Neural crest cell (in vitro differentiated cells): ENCODE measurements at places on chromosomes 4 and X. TPM values are rescaled to one million over a fixed set of nuclear protein-coding genes. Genes with fewer than 3 reads are reported as not detected.

DNA sequence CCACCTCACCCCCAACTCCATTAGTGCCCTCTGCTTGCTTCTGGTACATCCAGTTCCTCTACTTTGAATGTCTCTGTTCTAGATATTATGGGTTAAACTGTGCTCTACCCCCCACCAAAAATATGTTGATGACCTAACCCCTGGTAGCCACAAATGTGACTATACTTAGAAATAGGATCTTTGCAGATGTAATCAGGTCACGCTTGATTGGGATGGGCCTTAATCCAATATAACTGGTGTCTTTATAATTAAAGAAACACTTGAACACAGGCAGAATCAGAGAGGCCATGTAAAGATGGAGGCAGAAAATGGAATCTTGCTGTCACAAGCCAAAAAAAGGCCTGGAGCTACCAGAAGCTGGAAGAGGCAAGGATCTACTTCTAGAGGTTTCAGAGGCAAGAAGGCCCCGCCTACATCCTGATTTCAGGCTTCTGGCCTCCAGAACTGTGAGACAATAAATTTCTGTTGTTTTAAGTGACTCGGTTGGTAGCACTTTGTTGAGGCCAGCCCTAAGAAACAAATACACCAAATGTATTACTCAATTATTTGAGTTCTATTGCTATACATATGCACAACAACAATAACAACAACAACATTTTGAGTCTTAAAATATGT lies 220.0 kb downstream of the PPP3CA start:
- DNase-seq, result no peak

- no peak for DNase-seq
These were observed 210.0 kb downstream of the HS3ST1 start for GRCh38 chr4:11218692-11219091.

TAF7L gene
- 0.19 TPM in 1 of 2 replicates, not detected in the other for total RNA-seq

GRIA3 gene
- 1.4 and 2.2 TPM in 2 replicates for total RNA-seq

GRCh38 chr4:83272900-83273299 lies 11.7 kb downstream of the COQ2 start:
- no peak for DNase-seq

- no peak for DNase-seq
These were observed 111.7 kb upstream of the RPS6KA3 start for GRCh38 chrX:20378233-20378920.
